Right forelimb (tissue), 1 donor: ENCODE measurements at places on chromosomes 11 and 22.
A peak's percentile ranks its signal among the peaks of the same experiment; 100 is the strongest.

GRCh38 chr22:37313376-37314314, 31.3 kb downstream of the CYTH4 start:
- no peak for DNase-seq

DNA sequence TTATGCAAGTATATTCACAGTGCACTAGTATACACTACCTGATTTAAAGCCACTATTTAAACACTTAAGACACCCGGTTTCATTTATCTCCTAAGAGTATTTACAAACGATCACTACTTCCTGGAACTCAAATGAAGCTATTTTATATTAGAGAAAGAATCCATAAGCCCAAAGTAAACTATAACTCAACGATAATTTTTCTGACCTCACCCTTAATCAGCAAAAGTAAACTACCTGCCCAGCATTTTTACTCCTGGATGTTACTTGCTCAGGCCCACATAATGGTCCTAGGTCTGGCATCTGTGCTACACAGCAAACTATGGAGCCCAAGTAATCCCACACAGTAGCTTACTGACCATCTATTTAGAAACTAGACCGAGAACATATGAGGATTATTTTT, 33.4 kb downstream of the TSG101 start:
- DNase-seq = no peak

DNA sequence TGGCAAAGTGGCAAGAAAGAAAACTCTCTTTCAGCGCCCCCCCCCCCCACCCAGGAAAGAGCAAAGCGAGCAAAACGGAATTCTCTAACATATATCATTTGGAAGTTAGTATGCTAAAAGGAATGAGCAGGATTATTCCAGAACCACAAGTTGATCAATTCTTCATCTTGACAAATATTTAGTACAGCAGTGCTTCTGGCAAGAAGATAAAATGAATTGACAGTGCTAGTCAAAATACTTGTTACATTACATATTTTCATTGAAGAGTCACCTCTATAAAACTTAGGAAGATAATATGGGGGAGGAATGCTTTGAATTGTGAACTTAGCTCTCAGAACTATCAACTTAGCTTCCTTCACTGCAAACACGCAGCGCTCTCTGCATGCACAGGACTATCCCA, 377.4 kb downstream of the DYNC2H1 start:
- no peak for DNase-seq

- no peak for DNase-seq
Measured at GRCh38 chr22:32236970-32237369, 18.2 kb downstream of the SLC5A4 start.

GRCh38 chr22:50403701-50404101, 60.6 kb downstream of the PPP6R2 start:
- DNase-seq = peak; percentile 58

DNA sequence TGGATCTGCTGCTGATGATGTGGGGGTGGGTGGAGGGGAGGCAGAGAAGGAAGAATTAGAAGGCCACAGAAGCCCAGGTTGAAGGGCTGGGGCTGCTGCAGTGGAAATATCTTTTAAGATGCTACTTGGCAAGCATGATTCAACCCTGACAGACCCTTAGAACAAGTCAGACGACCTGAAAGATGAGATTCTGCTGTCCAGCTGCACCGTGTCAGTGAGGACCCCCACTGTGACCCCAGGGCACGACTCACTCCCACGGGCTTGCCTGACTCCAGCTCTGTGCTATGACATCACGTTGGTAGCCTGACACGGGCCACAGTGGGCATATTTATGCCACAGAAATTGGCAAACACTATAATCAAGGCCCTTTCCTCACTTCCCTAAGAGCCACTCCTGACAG, 36.0 kb downstream of the LRFN4 start:
- DNase-seq = no peak
